IPS-NIHi11 (cell line): ENCODE measurements at places on chromosomes 3 and 15.

DNA sequence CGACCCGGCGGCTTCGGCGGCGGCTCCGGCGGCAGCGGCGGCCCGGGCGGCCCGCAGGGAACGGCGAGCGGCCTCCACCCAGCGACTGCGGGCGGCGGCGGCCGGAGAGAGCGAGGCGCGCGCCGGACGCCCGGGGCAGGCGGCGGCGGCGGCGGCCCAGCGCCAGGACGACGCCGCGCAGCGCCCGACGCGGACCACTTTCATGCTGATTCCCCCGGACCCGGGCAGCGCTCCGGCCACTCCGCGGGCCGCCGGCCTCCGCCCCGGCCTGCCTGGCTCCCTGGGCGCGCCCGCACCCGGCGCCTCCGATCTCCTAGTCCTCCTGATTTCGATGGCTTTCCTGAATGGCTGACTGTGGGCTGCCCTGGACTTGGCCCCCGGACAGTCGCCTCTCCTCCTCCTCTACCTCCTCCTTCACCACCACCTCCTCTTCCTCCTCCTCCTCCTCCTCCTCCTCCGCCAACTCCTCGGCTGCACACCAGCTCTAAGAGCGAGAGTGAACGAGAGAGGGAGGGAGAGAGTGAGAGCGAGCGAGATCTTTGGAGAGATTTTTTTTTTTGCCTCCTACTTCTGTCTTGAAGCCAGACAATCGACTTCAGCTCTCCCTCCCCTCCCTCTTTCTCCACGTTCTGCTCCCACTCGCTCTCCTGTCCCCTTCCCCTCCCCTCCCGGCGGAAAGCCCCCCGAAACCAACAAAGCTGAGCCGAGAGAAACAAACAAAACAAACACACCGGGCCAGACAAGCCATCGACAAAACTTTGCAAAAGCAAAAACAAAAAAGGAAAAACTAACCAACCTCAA, 844 bp downstream of the NR2F2 start:
- no peak for DNase-seq

DNA sequence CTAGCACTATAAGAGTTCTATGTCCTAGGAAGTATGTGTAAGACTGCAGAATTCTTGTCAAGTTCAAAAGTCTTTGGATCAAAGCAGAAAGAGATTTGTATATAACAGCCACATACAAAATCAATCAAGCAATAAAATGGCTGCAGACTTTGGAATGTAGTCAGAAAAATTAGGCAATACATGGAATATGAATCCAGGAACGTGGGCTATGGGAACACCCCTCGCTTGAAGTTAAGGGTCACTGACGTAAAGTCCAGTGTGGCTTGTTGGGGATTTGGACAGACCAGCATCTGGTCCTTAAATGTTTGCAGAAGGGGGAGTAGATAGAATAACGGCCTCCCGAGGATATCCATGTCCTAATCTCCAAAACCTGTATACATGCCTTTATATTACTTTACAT, 178.6 kb downstream of the ADAMTS9 start:
- DNase-seq, result no peak

DNA sequence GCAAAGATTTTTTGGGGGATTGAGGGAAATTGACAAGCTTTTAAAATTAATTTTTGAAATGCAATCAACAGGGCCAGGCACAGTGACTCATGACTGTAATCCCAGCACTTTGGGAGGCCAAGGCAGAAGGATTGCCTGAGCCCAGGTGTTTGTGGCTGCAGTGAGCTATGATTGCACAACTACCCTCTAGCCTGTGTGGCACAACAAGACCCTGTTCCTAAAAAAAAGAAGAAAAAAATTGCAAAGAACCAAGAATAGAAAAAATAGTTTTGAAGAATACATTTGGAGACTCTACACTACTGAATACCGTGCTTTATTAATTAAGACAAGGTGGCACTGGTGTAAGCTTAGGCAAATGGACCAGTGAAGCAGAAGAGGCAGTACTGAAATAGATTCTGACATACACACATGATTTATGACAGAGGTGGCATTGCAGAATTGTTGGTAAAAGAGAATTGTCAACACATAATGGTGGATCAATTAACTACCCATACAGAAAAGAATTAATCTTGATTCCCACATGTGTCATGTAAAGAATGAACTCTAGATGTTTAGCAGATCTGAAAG, 443.3 kb upstream of the ATP11B start:
- no peak for DNase-seq

DNA sequence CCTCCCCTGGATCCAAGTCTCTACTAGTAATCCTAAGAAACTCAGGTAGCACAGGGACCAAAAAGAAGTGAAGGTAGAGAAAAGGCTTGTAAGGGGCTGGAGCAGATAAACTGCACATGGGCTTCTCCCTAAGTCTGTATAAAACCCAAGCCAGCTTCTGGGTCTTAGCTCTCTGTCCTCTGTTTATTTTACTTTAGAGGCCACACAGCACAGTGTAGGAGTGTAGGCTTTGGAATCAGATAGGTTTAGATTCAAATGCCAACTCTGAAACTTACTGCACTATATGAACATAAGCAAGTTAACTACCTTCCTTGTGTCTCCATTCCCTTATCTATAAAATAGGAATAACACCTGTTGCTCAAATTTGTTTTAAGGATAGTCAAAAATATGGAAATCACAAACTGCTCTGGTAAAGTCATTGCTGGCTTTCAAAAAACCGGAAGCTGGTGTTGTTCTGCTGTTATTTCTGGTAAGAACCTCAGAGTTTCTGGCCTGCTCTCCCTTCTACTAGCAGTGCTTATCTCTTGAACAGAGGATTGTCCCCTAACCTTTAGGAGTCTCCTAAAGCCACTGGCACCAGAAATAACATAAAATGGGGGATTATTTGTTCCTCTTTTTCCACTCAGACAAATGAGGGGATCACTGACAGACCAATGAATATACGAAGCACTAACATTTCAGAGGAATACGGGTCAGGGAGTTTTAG, 33.8 kb downstream of the PIK3R4 start:
- DNase-seq, result no peak

GRCh38 chr15:93294896-93295295, 205.9 kb upstream of the RGMA start:
- DNase-seq, result no peak

GRCh38 chr15:33132722-33133345, 61.7 kb downstream of the FMN1 start:
- DNase-seq, result peak; percentile 74
